ENCODE measurements at places on chromosomes 2 and 18.
A peak's percentile ranks its signal among the peaks of the same experiment; 100 is the strongest.

DNA sequence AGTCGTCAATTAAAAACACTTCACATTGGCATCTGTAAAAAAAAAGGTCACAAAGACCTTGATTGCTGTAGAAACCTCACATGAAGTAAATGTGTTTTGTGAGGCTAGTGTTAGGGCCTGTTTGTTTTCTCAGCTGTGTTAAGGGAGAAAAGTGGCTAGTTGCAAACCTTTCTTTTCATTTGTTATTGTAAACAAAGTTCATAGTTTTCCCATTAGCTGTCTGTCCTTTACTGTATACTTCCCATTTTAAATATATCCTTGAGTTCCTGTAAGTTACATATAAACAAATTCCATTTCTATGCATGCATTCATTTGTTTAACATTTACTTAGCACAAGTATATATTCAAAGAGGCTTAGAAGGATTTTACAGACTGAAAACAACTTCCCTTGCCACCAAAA is 1250.2 kb downstream of the LRP1B start:
- no peak for DNase-seq

- no peak for DNase-seq
Observed at GRCh38 chr18:6022074-6022444, 126.7 kb upstream of the TMEM200C start.

DNA sequence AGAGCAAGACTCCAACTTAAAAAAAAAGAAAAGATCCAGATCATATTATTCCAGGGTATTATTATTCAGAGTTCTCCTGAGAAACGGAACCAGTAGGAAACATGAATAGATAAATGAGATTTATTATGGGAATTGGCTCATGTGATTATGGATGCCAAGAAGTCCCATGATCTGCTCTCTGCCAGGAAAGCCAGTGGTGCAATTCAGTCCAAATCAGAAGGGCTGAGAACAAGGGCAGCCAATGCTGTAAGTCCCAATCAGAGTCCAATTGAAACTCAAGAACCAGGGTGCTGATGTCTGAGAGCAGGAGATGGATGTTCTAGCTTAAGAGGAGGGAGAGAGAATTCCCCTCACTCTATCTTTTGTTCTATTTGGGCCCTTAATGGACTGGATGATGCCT is 7.8 kb downstream of the SCYGR2 start:
- no peak for DNase-seq

DNA sequence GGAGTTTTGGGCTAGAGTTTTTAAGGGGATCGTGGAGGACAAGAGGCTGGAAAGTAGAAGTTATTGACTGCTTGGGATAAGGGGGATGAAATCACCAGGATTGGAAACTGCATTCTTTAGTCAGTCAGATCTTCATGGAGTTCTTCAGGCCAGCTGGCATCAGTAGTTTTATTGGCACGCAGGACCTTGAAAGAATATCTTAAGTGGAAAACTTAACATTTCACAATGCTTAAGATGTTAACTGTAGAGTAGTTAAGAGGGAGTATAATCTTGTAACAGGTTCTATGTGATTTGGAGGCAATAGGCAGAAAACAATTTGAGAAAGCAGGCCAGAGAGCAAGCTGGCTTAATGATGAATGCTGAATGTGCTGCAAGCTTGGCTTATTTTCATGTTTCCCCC is 300.4 kb upstream of the KCNH7 start:
- no peak for DNase-seq

GRCh38 chr18:36685580-36685979 is 143.2 kb downstream of the TPGS2 start:
- no peak for DNase-seq

DNA sequence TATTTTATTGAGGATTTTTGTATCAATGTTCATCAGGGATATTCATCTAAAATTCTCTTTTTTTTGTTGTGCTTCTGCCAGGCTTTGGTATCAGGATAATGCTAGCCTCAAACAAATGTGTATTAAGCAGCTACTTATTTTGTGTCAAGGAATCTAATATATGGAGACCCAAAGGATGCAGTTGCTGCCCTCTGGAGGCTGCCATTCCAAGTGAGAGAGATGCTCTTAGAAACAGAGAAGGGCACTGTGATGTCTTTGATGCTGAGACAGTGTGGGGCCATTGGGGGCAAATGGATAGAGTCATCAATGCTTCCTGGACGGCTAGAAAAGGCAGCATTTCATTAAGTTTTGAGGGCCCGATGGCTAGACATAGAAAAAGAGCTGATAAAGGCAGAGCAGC is 292.6 kb downstream of the SETBP1 start:
- no peak for DNase-seq

DNA sequence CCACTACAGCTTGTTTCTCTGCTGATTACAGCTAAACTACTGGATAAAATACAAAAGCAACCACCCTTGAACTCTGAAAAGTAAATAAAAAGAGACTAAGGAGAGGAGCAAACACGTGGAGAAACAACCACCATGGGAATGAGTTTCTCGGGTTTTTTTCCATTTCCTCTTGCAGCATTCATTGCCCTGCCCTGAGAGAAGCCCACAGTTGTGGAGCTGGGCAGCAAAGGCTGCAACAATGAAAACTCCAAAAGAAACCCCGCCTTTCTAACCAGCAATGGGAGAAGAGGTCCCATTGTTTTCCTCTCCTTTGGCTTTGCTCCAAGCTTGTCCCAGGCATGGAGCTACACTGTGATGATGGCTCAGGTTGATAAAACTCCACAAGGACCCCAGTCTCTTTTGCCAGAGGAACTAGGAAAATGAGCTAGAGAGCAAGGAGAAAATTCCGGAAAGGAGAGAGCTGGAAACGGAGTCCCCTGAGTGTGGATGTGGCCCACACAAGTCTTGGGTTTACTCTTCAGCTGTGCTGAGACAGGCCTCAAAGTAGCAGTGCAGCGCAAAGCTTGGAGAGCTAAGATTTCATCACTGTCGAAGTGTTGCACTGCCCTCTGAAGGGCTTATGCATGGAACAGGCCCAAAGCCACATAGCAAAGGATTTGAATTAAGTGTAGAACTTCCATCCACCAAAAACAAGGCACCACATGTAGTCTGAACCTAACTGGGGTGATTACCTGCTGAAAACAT is 20.9 kb downstream of the NAPG start:
- no peak for DNase-seq

DNA sequence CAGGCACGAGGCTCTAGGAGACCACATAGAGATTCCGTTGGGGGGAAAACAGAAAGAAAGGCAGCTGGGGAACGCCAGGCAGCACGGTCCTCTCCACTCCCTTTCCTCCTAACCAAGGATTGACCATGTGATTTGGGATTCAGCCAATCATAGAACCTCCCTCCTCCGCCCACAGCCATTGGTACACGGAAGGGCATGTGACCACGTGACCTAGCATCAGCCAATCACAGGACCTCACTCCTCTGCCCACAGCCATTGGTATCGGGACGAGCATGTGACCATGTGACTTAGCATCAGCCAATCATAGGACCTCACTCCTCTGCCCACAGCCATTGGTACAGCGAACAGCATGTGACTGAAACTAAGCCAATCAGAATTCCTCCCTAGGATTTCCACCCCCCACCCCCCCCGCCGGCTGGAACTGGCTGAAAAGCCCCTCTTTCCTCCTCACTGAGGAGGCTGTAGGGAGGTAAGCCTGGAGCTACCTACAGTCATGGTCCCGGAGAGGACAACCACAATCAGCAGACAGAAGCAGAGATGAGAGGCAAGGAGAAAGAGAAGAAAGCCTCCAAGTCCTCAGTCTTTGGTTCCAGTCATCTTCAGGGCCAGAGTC is 7.6 kb downstream of the SERPINE2 start:
- no peak for DNase-seq

- no peak for DNase-seq
Observed at GRCh38 chr2:101111917-101112771, 39.0 kb downstream of the TBC1D8 start.

GRCh38 chr2:72999729-73000725 is 71.5 kb downstream of the SFXN5 start:
- DNase-seq = peak; percentile 46

DNA sequence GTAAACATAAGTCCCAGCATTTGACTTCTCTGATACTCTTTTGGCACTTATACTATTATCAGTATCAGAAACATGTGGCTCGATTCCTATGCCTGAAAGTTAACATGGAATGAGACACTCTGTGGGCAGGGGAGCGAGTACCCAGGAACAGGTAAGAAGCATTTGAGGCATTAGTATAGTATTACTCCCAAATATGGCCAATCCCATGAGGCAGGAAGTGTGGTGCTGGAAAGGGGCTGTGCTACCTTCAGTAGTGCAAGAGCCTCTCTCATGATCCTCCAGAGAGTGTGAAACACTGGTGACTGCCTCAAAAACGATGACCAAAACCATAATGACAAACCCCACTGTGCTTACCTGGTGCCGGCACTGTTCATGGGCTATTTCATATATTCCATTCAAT is 415.1 kb downstream of the SOX11 start:
- DNase-seq = no peak

DNA sequence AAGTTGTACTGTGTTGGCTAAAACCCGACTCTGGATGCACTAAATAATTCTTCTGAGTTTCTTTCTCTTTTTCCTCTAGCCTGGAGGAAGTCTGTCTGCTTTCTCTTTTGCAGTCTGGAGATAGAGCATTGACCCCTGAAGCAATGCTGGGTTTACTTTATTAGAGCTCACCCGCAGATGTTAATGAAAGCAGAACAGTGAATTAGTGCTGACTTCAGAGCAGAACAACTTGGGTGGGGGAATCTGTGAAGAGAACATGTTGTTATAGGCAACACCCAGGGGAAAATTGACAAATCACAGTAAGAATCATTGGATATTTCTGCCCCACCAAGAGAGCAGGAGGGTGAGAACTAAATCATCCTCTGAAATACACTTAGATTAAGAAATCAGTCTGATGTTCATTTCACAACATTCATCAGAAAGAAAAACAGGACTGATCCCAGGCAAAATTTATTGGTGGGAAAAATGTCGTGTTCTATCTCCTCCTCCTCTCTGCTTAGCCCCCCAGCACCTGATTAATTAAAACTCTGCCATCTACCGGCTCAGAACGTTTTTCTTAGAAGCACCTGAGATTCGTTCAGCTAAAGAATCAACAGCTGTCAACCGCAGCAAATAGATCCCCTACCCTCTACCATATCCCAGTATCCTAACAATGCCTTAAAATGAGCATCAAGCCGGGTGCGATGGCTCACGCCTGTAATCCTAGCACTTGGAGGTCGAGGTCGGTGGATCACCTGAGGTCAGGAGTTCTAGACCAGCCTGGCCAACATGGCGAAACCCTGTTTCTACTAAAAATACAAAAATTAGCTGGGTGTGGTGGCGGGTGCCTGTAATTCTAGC is 165.1 kb downstream of the FMNL2 start:
- no peak for DNase-seq

- DNase-seq = no peak
Observed at GRCh38 chr2:233020454-233020853, 7.4 kb upstream of the NGEF start.

DNA sequence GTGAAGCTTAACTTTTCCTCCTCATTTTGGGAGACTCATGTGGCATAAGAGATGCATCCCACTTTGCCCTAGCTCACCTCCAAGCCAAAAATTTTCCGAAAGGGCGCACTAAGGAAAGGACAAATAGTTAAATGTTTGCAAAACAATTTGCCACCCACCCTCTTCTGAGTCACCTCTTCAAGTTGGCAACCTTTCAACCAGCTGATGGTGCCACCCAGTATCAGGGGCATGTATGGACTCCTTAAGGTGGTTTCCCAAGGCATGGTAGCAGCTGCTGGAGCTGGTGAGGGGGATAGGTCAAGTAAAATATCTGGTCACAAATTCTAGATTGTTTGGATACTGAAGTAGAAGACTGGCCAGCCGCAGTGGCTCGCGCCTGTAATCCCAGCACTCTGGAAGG is 17.2 kb upstream of the ITGAV start:
- peak; percentile 96 for DNase-seq

- DNase-seq = no peak
Observed at GRCh38 chr2:157443795-157444640, at the start of gene CYTIP. Gene CYTIP (minus strand): TSS chr2:157444089. CDS start chr2:157444020, 69 bp downstream.

- DNase-seq = no peak
Observed at GRCh38 chr2:196652869-196653268, 13.4 kb downstream of the CCDC150 start.

- DNase-seq = peak; percentile 63
Observed at GRCh38 chr2:37982147-37982582, 57.1 kb downstream of the RMDN2 start.

DNA sequence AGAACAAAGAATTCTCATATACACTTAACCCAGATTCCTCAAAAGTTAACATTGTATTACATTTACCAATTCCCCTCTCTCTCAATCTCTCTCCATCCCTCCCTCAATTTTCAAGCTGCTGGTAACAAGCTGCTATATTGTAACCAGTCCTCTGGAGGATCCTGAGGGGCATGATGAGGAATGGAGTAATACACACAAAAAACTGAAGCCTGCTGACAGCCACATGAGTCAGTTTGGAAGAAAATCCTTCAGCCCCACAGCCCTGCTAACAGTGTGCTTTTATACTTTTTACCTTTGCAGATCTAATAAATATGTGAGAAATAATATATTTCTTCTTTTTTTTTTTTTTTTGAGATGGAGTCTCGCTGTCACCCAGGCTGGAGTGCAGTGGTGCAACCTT is 165.7 kb upstream of the RAB12 start:
- peak; percentile 42 for DNase-seq

- no peak for DNase-seq
Observed at GRCh38 chr2:65638443-65638842, 206.0 kb upstream of the SPRED2 start.

GRCh38 chr18:47175283-47175897 is 774 bp downstream of the IER3IP1 start:
- no peak for DNase-seq

DNA sequence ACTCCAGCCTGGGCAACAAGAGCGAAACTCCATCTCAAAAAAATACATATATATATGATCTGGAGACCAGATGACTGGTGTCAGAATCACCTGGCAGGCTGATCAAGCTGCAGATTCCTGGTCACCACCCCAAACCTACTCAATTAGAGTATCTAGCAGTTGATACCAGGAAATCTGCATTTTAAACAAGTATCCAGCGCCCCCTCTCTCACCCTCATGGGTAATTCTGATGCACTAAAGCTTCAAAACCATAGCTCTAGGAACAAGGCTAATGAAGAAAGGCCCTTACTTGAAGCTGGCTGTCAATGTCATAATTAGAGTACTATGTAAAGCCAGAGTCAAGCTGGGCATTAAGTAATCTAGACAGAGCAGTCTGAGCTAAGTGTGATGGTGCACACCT is 25.0 kb upstream of the PCBP1 start:
- DNase-seq = no peak

GRCh38 chr18:11042247-11042646 is 107.1 kb downstream of the PIEZO2 start:
- DNase-seq = no peak

- DNase-seq = no peak
Observed at GRCh38 chr2:8409461-8410260, 272.2 kb upstream of the ID2 start.

GRCh38 chr2:27178469-27178868 is 29.7 kb downstream of the TCF23 start:
- DNase-seq = no peak

GRCh38 chr18:8771930-8772329 is 66.6 kb downstream of the MTCL1 start:
- DNase-seq = peak; percentile 22

Data from epithelial cell of esophagus (primary cell).